ENCODE measurements at places on chromosomes 13 and 19. TPM values are rescaled to one million over a fixed set of nuclear protein-coding genes. Genes with fewer than 3 reads are reported as not detected.

C19orf73 gene
- total RNA-seq, result 1.3 TPM

NCLN gene
- 84.1 TPM for total RNA-seq

RAB11B gene
- 121 TPM for total RNA-seq

EMC10 gene
- 125 TPM for total RNA-seq

LRG1 gene
- total RNA-seq, result 0.09 TPM

CEACAM4 gene
- total RNA-seq, result not detected

GJB6 gene
- total RNA-seq, result not detected

ELSPBP1 gene
- not detected for total RNA-seq

ATP1A3 gene
- 22.9 TPM for total RNA-seq

MPV17L2 gene
- total RNA-seq, result 17.2 TPM

ERCC2 gene
- total RNA-seq, result 67.3 TPM

KIR3DL2 gene
- not detected for total RNA-seq

FGF14 gene
- 0.75 TPM for total RNA-seq

KANK2 gene
- total RNA-seq, result 32.1 TPM

NUP62 gene
- total RNA-seq, result 141 TPM

POU2F2 gene
- 2.5 TPM for total RNA-seq

SULT2B1 gene
- not detected for total RNA-seq

CASP14 gene
- not detected for total RNA-seq

RNF113B gene
- not detected for total RNA-seq

ZNF77 gene
- 7.8 TPM for total RNA-seq

ZNF587 gene
- 46.1 TPM for total RNA-seq

SLC17A7 gene
- 0.23 TPM for total RNA-seq

BST2 gene
- total RNA-seq, result not detected

Measured in neural crest cell (in vitro differentiated cells).